ENCODE measurements at places on chromosomes 5 and 9.
A peak's percentile ranks its signal among the peaks of the same experiment; 100 is the strongest.

DNA sequence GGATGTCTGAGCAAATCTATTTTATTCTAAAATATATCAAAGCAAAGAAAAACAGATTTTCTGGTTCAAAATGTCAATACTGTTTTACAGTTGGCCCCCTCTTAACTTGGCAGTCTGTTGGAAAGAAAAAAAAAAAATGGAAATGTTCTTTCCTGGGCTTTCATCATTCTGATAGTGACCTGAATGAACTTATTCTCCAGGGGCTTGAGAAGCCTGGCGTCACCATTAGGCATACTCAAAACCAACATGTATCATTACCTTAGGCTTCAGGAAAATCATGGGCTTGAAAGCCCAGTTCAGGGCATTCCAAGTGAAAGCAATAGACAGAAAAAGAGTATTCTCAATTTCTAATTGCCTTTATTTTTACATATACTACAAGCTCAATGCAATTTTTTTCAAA, 283.7 kb upstream of the PUM3 start:
- no peak for DNase-seq

- no peak for DNase-seq
Observed at GRCh38 chr5:135115591-135115990, 81.6 kb upstream of the PITX1 start.

GRCh38 chr5:17343675-17344074, 126.2 kb downstream of the BASP1 start:
- peak; percentile 24 for DNase-seq

GRCh38 chr5:97499605-97500004, 316.6 kb upstream of the RIOK2 start:
- no peak for DNase-seq

- peak; percentile 1 for DNase-seq
Observed at GRCh38 chr5:59380350-59380951, 513.1 kb downstream of the PDE4D start.

DNA sequence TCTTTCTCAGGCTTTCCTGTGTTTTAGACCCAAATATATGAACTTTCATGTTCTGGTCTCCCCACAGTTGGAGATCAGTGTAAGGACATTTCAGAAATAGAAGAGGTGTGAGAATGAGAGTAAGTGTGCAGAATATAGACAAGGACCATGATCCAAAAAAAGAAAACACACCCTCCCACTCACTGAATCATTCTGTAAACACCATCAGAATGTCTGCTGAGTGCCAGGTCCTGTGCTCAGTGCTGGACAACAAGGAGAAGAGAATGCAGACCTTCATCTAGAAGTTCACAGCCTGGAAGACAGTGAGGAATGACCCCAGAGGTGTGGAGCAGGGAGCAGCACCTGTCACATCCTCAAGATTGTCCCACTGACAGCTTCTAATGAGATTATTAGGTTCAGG, 19.1 kb upstream of the SH3RF2 start:
- DNase-seq = no peak

DNA sequence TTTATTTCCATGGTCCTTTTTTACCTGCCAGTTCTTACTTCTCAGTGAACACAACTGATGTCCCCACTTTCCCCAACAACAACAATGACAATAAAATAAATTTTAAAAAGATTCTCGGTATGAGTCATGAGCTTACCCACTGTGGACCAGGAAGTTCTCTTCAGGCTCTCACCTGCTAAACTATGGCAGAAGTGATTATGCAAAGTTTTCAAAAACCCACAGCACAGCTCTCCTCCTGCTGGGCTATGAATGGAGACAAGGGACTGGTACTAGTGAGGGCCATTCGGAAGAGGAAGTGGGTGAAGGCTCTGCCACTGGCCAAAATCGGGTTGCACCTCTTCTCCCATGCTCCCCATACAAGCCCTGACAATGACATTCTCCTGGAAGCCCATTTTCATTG, 429.4 kb downstream of the PIK3R1 start:
- no peak for DNase-seq

- DNase-seq = no peak
Observed at GRCh38 chr5:116757326-116757725, 182.7 kb upstream of the SEMA6A start.

All from hepatic stellate cell (primary cell).